ENCODE measurements at places on chromosomes 13 and 19.

GRCh38 chr13:33636955-33637670, 180.8 kb upstream of the RFC3 start:
- DNase-seq = no peak

DNA sequence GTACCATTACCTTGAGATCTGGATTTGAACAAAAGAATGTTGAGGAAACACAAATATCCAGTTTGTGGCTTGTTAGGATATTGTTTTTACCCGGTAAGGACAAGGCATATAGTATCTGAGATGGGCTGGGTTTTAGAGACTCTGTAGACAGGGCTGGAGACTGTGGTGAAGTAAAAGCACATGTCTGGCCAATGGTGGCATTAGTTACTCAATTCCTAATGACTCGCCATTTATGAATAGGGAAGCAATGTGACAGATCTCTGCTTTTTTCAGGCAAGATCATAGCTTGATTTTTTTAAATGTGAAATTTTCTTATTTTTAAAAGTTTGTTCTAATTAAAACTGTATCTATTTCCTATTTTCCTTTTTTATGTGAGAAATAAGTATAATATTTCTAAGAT, 371.1 kb upstream of the SPRY2 start:
- DNase-seq = no peak

- no peak for DNase-seq
Observed at GRCh38 chr19:38247734-38248268, 8.4 kb downstream of the PPP1R14A start.

GRCh38 chr13:46908501-46908900, 11.6 kb upstream of the HTR2A start:
- no peak for DNase-seq

- DNase-seq = no peak
Observed at GRCh38 chr13:85266771-85267170, 532.4 kb downstream of the SLITRK6 start.

GRCh38 chr13:60397704-60398378, 821 bp downstream of the TDRD3 start:
- DNase-seq = peak; percentile 63

GRCh38 chr13:46656786-46657185, 103.8 kb downstream of the LRCH1 start:
- DNase-seq = peak; percentile 52

DNA sequence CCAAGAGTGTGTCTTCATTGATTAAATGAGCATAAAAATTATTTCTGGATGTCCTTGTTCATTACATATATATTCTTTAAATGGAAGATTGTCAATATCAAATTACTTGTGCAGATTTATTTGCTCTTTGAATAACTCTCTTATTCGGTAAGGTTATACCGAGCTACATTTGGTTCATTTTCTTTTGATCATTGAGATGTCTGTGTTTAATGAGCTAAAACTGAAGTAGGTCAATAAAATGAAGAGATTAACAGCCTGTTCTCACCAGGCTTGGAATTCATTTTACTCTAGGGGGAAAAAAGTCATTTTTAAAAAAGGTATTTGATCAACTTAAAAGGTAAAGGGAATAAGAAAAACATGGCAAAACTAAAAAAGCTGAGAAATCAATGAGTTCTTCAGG, 10.6 kb downstream of the GPC5 start:
- DNase-seq = no peak

GRCh38 chr19:55454787-55455243, 6.6 kb downstream of the ISOC2 start:
- peak; percentile 75 for DNase-seq

GRCh38 chr19:57016491-57016890, 103.3 kb upstream of the USP29 start:
- DNase-seq = no peak

DNA sequence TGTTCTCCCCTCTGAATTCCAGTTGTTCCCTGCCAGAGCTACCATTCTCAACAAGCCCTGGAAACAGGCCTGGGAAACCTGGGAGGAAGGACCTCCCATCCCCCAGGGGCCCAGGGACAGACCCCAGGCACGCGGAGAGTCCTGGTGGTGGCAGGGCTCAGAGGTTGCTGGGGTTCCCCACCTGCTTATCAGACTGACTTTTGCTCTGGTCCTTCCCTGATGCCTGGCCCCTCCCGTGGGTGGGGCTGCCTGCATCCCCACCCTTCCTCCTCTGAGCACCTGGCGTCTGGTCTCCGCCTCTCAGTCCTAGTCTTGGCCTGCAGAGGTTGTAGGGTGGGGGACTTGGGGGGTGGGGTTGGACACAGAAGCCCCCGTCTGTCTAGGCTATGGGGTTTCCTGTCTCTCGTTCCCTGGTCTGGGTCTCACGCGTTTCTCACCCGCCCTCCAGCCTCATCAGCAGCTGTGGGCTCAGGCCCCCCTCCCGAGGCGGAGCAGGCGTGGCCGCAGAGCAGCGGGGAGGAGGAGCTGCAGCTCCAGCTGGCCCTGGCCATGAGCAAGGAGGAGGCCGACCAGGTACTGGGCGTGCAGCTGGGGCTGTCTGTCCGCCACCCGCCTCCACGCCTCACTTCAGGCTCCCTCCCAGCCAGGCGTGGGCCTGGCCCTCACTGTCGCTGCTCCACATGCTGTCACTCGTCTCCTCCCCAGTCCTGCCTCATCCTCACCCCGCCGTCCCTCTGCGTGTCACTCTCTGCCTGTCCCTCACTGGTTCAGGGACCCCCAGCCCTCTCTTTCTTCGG, 13.6 kb downstream of the EPN1 start:
- no peak for DNase-seq

DNA sequence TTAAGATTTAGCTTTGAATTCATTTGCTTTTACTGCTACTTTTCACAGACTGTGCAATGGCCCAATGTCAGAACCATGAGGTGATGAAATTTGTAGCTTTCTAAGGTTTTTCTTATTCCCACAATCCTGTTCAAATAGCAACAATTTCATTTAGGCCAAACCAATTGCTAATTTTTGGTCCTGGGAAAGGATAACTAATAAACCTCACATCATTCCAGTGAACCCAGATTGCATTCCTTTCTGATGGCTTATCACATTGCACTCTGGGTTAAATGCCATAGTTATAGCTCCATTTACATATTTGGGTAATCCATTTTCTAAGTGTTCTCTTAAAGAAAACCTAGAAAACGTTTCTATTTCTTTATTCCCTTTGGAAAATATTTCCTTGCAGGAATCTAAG, 22.9 kb upstream of the POMP start:
- no peak for DNase-seq

- DNase-seq = no peak
Observed at GRCh38 chr19:11356676-11357550, 1.7 kb downstream of the PLPPR2 start.

DNA sequence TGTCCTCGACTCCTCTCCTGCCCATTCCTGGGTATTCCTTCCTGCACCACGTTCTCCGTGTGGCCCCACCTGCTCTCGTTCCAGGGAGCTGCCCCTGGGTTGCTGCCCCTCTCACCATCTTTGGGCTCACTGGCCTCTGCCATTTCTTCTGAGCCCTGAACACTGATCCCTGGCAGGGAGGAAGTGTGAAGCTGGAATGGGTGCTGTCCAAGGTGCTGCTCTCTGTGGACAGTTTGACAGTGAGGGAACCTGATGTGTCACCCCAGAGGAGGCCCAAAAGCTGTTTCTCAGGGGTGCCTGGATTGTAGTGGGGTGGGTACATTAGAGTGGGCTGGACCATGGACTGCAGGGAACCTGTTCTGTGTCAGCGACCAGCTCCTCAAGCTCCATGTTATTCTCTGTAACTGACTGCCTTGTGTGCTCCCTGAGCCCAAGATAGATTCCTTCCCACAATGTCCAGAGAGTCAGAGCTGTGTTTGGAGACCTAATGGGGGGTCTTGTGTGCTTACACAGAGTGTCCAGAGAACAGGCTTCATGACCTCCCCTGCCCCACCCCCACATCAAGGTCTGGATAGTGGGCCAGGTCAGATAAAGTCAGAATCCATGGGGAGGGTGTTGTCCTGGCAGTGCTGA, 7.2 kb upstream of the CEACAM8 start:
- peak; percentile 49 for DNase-seq

DNA sequence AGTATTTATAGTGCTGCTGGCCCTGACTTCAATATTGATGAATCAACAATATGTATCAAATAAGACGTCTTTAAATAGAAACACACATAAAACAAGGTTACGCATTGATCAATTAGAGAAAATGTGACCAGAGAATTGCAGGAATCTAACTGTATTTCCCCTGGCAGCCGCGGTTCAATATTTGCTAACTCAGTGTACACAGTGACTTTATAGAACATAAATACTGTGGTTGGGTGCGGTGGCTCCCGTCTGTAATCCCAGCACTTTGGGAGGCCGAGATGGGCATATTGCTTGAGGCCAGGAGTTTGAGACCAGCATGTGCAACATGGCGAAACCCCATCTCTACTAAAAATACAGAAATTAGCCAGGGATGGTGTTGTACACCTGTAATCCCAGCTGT, 22.8 kb upstream of the UPF3A start:
- no peak for DNase-seq

- no peak for DNase-seq
Observed at GRCh38 chr19:18653853-18654252, 17.0 kb downstream of the KLHL26 start.

DNA sequence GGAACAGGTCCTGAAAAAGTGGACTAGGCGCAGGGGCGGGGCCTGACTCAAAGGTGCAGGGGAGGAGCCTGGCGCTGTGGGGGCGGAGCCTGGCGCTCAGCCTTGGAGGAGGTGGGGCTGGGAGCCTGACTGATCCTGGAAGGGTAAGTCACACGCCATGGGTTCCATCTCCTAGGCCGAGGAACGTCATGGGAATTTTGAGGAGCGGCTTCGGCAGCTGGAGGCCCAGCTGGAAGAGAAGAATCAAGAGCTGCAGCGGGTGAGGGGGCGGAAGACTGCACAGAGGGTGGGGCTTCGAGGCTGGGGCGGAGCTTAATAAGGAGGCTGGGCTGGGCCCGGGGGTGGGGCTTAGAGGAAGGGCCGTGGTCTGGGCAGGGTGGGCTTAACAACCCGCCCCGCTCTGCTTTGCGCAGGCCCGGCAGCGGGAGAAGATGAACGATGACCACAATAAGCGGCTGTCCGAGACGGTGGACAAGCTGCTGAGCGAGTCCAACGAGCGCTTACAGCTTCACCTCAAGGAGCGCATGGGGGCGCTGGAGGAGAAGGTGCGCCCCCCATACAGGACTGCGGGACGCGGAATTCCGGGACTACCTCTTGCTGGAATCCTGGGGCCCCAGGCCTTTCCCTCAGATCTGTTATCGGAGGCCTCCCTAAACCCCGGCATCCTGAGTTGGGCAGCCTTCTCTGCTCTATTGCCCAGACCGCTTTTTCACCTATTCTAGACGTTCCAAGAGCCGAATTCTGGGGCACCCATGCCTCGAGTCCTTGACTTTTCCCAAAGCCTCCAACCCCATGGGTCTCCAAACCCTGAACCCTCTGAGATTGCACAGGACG, 14.5 kb downstream of the PPFIA3 start:
- DNase-seq = peak; percentile 66

DNA sequence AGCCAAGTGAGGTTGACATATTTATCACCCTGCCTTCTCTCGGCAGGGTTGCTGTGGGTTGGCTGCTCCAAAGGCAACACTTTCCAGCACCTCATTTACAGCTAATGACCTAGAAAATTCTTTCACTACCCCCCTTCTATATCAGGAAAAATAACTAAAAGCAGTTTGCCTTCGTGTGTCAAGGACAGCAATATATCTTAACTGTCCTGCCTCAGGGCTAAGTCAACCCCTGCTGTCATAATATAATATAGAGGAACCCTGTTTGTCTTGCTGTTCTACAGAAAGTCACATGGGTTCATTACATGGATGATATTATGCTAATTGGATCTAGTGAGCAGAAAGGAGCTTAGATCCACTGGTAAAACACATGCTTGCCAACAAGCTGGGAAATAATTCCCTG, 28.1 kb upstream of the USP12 start:
- no peak for DNase-seq

DNA sequence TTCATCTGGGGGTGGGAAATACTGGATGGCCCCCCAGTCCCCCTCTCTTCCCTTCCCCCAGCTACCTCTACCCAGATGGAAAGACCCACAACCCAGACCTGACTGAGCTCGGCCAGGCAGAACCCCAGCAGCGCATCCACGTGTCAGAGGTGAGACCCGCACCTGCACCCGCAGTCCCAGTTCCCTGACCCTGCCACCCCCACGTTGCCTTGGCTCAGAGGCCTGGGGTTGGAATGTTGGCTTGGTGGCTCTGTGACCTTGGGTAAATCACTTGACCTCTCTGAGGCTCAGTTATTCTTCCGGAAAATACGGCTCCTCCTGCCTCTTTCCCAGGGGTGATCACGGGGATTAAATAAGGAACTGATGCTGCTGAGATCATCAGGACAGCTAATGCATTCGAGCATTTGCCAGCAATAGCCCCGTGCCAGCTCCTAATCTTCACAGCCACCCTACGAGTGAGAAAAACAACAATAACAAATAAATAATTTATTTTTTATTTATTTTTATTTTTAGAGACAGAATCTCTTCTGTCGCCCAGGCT, 12.3 kb downstream of the CBLC start:
- DNase-seq = no peak

DNA sequence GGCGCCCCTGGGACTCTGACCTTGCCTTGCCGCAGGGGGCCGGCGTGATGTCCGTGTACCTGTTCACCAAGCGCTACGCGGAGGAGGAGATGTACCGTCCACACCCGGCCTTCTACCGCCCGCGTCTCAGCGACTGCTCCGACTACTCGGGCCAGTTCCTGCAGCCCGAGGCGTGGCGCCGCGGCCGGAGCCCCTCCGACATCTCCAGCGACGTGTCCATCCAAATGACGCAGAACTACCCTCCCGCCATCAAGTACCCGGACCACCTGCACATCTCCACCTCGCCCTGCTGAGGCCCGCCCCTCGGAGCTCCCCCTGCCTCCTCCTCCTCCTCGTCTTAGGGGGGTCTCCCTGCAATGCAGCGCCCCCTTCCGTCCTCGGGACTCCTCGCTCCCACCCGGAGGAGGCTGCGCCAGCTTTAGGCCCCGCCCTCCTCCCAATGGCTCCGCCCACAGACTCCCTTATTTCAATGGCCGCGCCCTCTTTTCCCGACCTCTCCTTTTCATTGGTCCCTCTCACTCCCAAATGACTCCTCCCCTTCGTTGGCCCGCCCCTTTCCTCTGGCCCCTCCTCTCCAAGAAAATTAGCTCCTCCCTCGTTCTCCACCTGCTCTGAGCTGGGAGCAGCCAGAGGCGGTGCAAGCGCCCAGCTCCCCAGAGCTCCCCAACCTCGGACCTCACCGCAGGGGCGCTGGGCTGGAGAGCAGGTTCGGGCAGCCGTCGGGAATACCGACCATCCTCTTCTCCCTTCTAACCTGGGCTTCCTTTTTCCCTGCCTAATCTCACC, 20.5 kb upstream of the CACNG8 start:
- DNase-seq = no peak

DNA sequence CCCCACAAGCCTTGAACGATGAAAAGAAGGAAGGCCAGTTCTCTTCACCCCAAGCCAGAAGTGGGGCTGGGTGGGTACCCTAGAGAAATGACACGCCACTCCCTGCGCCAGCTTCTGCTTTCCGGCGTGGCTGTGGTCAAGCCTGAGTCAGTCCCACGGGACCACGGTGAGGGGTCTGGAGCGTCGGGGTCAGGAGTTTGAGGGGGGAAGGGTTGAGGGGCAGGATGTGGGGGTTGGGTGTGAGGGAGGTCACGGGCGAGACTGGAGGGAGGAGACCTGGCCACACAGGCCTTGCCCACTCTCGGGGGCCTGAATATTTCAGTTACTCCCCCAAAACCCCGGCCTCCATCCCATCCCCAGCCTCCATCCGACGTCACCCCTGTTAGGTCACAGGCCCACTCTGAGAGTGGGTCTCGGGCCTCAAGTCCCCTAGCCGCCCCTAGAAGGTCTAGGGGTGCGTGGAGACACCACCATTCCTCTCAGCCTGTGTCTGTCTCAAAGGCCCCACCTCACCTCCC, 500 bp upstream of the IFI30 start:
- no peak for DNase-seq

GRCh38 chr13:46086421-46086922, 18.4 kb downstream of the CPB2 start:
- no peak for DNase-seq

GRCh38 chr13:75173457-75174356, 308.3 kb downstream of the TBC1D4 start:
- DNase-seq = no peak

All from GM13976 (cell line).